ENCODE measurements at places on chromosomes 1 and 21.

DNA sequence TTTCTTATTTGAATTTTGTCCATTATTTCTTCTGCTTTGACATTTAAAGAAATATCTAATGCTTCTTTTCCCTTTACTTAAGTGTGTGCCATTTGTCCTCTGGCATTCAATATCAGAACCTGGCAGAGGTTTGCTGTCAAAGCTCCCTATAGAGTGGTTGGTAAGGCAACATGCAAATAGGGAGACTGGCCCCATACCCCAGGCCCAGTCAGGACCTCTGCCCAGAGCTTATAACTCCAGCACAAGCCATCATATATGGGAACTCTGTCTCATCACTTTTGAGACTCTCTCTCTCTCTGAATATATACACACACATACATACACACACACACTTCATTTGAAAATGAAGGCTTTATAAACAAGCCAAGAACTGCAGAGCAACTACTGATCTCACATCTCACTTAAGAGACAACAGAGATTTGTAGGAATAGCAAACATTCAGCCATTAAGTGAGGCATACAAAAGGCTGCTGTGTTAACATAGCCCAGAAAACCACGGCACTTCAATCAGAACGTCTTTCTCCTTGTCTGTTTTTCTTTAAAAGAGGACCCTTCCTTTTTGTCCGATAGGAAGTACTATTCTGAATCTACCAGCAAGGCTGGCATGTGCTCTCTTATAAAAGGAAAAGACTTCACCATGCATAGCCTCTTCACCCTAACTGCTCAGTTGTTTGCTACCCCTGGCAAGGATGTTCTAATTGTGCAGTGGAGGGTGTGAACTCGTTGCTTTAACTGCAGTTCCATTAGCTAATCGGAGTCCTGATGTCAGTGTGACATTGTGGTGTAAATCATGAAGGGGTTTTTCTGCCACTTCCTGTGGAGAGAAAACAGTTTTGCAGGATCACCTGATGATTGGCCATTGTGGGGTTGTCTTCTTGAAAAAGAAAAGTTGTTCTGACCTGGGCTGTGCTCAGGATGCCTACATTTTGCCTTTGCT is 101.7 kb downstream of the NR5A2 start:
- DNase-seq: no peak

GRCh38 chr1:229843627-229844238 is 217.7 kb downstream of the URB2 start:
- no peak for DNase-seq

DNA sequence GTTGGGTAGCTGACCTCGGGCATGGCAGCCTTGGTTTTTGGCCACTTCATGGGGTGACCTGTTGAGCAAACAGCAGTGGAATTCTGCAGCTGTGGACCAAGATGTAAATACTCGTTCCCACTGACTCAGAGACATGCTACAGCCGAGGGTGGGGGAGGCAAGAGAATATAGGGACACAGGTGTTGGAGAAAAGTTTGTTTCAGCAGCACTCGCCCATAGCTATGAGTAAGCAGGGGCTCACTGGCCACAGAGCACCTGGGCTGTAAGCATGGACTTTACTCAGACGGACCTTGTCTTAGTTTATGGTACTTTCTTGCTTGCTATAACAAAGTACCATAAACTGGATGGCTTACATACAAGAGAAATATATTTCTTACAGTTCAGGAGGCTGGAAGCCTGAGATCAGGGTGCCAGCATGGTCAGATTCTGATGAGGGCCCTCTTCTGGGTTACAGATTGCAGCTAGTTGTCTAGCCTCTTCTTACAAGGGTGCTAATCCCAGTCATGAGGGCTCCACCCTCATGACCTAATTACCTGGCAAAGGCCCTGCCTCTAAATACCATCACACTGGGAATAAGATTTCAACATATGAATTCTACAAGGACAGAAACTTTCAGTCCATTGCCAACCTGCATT is 437.2 kb upstream of the DAB1 start:
- no peak for DNase-seq

DNA sequence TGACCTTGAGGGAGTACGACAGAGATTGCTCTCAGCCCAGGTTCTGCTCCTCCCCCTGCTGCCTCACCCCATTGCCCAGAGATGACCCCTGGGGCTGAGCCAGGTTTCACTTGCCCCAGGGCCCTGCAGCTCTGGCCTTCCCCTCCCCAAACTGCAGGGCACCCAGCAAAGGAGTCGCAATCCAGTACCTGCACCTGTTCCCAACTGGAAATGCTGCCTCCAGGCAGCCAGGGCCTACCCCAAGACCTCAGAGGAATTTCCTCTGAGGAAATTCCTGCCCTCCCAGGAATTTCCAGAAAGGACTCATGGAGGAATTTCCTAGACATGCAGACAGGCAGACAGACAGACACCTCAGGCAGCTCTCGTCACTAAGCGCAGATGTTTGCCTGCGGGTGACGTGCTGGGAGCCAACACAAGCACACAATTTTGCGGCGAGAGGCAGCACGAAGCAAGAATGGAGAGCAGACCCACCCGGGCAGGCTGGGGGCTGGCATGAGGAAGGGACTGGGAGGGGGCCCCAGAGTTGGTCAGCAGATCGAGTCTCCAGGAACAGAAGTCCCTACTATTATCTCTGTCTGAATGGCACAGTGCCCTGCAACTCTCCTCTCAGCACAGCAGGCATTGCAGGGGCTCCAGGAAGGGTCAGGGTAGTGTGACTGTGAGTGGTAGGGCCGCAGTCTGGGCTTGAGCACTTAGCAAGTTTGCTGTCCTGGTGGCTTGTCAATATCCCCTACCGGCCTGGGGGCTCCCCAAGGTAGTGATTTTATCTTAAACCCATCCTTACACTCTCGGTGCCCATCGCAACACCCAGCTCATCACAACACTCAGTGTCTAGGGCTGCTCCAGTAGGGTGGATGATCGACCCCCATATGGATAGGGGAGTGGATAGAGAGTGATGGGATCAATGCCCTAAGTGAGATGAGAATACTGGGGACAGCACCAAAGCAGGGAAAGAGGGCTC is 2.9 kb upstream of the EFNA1 start:
- DNase-seq: no peak

DNA sequence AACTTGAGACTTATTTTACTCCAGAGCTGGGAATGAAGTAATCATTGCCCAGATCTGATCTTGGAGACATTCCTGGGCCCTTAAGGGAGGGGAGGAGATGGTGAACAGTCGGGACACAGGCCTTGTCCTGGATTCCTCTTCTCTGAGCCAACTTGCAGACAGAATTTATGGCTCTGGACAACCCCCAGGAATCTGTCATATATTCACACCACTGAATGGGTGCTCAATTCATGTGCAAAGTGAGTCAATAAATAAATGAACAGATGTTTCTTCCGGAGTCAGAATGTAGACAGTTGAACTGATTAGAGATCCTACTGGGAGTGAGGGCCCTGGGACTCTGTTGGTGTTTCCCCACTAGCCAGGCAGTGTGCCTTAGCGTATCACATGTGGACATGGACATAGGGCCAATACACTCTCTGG is 2.6 kb downstream of the TUFT1 start:
- peak; percentile 74 for DNase-seq

DNA sequence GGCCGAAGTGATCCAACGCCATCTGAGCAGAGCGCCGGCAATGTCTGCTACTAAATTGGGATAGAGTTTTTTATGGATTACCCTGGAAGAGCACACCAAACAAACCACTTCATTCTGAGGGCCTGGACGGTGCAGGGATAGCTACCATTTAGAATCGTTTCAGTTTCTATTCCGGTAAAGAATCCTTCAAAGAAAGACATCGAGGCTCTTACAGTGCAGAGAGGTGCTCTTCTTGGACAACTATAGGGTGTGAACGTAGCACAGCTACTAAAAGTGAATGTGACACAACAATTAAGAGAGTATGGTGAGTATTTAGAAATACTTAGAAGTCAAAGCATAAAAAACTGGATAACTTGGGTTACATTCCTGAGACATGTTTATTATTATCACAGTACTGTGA is 16.1 kb downstream of the HIVEP3 start:
- no peak for DNase-seq

- DNase-seq: no peak
These were observed 44.0 kb upstream of the LMO4 start for GRCh38 chr1:87284456-87285240.
